ENCODE measurements at places on chromosomes 1 and 21.

DNA sequence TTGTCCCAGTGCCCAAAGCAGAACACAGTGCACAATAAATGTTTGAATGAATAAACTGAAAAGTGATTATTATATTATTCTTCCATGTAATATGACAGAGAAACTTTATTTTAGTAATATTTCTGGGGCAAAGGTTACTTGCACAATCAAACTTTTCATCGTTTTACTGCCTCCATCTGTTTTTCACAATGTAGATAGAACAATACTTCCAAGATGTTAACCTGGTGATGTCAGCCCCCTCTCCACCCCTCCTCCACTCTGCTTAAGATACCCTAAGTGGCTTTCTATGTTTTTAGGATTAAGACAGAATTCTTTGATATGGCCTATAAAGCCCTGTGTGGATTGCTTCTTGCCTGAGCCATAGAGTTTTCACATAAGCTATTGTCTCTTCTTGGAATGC, 13.8 kb upstream of the NTMT2 start:
- DNase-seq, result no peak

GRCh38 chr21:37223804-37224345, 43.3 kb downstream of the VPS26C start:
- no peak for DNase-seq

DNA sequence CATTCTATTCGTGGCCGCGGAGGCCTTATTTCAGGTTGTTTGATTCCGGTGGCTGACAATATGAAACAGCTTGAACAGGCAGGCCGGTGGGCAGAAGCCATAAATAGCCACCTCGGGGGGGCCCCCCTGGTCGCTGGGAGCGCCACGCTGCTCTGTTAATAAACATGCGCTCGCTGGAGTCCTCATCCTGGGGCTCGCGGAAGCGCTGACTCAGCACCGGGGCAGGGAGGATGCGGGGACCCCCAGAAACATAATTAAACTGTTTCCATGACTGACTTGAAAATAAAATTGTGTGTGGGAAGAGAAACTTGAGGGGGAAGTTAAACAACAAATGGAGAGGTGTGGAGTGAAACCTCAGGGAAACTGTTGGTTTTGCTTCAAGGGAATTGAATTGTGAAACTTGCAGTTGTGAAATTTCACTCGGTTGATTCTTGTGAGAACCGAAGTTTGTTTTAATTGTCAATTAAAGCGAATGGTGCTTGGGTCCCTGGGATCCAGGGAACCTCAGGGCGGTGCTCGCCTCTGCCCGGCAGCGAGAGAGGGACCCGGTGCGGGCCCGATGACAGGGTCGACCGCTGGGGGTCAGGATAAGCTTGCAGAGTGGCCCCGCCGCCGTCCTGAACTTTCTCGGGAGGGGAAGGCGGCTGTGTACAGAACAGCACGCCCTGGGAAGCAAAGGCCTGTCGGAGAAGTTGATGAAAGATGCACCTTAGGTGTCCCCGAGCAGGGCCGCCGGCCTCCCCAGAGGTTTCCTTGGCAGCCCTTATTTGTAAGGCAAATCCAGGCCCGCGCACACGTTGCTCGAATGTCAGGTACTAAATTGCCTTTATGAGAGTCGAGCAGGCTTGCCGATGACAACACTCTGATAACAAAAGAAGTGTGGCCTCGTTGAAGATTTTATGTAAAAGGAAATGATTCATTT, 176.9 kb upstream of the LMO4 start:
- peak; percentile 13 for DNase-seq

DNA sequence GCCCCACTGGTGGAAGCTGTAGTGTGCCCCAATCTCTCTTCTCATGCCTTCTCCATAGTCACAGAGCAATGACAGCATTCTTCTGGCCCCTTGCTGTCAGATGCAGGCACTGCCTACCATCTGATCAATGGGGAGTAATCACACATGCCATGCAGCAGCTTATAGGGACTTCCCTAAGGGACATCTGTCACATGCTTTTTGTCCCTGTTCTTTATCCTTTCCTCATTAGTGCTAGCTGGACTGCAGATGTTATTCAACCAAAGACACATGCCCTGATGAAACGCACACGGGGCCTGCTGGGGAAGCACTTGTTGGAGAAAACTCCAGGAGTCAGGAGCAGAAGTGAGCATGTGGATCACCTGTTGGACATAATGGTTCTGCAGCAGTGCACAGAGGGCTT, 108.7 kb downstream of the KCNJ15 start:
- no peak for DNase-seq

- peak; percentile 78 for DNase-seq
These were observed 105.9 kb upstream of the C21orf91 start for GRCh38 chr21:17925000-17925610.

DNA sequence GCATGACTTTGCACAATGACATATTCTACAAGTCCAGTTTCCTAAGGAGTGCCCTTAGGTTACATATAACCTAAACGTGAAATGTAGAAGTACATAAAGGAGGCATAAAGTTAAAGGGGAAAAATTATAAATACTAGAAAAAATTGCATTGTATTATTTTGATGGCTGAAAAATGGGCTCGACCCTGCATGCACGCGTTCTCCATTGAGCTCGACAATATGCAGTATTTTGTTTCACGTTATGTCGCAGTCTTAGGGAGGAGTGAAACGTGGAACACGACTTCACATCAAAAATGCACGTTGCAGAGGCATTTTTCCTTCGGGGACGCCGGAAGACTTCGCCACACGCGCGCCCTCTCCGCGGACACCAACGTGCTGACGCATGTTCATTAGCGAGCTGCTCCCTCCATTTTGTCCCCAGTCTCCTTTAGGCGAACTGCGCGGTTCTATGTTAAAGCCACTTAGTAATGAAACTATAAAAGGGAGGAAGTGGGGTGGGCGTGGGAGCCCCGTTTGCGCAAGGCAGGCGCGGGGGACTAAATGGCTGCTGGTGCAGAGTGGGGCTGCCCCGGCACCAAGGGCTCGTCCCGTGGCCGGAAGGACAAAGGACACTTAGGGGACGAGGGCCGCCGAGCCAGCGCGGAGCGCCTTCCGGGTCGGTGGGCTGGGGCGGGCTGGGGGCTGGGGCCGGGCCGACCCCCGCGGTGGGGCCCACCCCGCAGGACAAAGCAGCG, 749 bp upstream of the COX20 start:
- peak; percentile 93 for DNase-seq

- DNase-seq, result no peak
These were observed 268.1 kb downstream of the SEC16B start for GRCh38 chr1:177701654-177702353.

- DNase-seq, result no peak
These were observed 356 bp downstream of the TSPAN1 start for GRCh38 chr1:46175243-46175642.

GRCh38 chr1:236774926-236775325, 20.2 kb upstream of the MTR start:
- no peak for DNase-seq

GRCh38 chr1:9294910-9295636, 2.4 kb downstream of the SPSB1 start:
- peak; percentile 80 for DNase-seq

DNA sequence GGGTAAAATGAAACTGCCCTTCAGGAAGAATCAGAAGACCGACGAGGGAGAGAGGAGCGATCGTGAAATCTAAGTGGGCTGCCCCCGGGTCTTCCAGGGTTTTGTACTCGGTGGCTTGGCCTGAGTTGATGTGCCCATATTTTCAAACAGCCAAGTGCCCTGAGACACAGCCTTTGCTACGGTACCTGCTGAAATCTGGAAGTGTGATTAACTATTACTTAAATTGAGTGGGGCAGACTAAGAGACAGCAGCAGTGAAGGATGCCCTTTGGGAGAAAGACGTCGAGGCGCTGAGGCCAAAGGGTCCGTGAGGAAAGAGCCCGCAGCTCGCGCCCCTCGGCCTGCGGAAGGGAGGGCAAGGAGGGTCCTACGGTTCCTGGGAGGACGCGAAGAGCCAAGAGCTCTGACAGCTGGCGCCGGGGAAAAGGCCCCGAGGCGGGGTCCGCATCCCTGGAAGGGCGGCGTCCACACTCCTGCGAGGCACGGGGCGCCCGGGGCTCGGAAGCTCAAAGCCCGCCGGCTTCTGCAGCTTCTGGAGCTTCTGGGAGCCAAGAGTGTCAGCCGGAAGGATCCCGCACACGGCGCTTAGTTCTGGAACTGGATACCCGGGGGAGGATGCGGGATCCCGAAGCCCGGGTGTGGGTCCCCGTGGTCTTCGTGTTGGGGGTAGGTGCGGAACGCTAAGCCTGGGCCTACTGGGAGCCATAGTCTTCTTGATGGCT, 15.4 kb upstream of the RNU1-4 start:
- DNase-seq, result no peak

DNA sequence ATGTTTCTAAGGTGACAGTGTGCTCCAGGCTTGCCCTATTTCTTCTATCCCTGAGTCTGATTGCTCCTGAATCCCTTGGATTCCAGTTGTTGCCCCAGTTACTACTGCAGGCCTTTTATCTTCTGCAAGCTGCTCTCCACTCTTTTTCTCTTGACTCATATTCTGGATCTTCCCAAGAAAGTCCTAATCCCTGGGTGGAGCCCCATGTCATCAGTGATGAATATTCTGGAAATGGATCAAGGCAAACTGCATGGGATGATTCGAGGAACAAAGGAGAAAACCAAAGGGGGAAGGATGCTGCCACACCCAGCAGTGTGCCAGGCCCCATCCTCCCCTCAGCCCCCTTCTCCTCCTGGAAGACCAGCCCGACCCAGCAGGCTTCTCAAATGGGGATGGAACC, 63.3 kb upstream of the ATP2B4 start:
- DNase-seq, result no peak

DNA sequence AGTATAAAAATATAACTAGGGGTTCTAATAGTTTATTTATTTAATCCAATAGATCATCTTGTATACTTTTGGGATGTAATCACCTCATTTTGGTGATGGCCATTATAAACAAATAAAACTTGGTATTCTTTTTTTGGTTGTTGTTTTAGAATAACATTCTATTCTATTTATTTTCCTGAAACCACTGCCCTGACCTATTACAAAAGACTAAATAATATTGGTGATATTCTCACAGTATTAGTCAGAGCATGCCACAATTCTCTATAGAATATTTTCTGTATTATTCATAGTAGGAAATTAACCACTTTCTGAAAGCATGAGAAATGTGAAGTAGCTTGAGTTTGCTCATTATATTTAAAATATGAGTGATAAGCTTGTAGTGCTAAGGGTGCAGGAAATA, 54.1 kb upstream of the LRRC7 start:
- DNase-seq, result no peak

GRCh38 chr1:116401646-116402176, 28.7 kb downstream of the ATP1A1 start:
- DNase-seq, result no peak

GRCh38 chr1:171212607-171213351, 27.7 kb downstream of the FMO2 start:
- DNase-seq, result no peak

DNA sequence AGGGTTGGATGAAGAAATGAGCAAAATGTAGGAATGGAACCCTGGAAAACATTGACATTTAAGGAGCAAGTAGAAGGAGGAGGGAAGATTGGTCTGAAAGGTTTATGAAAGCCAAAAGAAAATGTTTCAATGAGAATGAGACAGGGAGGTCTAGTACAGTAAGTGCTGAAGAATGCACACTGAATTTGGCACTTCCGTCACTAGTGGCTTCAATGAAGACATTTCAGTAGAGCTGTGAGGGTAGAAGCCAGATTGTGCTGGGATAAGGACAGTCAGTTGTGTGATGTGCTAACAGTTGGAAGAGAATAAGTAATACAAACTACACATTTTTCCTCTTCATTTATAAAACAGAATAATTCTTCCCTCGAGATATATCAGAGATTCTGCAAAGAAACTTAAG, 17.1 kb downstream of the THEM4 start:
- DNase-seq, result no peak

DNA sequence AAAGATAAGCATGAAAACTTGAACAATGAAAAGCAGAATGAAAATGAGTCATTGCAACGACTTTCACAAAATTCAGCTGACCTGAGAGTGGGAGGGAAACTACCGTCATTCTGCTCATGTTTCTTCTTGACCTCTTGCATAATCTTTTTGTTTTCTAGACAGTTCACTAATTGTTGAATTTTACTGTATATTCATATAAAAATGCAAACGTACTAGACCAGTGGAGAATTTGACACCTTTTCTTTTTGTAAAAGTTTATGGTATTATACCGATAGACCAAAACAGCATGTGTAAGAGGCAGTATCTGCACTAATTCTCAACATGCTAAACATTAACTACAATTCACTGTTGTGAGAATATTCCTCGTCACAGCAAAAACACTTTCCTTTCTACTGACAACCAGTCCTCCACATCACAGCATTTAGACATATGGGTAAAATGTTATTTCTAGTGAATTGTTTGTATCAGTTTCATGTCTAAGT, 137.8 kb downstream of the GREM2 start:
- DNase-seq, result no peak

GRCh38 chr1:91511386-91511785, 10.7 kb downstream of the CDC7 start:
- DNase-seq, result peak; percentile 19

DNA sequence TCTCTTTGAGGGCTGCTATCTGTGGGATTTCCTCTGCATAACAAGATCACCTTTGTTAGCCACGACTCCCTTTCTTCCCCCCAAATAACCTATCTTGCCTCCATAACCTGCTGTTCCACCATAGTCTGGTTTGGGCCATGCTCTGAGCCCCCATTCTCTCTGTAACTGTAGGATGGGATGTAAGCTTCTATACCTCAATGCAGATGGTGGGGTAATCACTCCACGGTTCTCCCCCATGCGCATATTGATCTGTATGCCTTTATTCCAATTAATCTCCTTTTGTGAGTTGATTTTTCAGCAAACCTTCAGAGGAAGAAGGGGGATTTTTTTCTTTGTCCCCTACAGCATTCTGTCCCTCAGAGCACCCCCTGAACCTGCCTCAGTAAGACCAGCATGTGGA, 170.1 kb upstream of the IRF2BP2 start:
- no peak for DNase-seq

DNA sequence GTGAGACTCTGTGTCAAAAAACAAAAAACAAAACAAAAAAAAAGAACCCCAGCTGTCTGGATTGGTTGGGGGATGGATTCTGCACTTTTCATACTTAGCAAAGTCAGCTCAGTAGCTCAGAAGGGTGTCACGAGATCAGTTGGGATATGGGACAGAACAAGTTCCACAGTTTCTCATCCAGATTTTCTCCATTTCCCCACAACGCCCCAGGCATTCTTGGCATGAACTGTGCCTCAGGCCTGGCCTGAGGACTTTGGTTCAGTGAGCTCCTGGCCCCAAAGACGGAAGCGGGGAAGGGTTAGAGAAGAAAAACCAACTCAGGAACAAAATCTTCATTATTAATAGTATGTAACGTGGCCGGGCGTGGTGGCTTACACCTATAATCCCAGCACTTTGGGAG, 1.9 kb downstream of the AKR7A2 start:
- no peak for DNase-seq

GRCh38 chr1:226625832-226626576, 77.4 kb downstream of the STUM start:
- no peak for DNase-seq

GRCh38 chr1:185434721-185435120, 117.7 kb upstream of the IVNS1ABP start:
- no peak for DNase-seq

GRCh38 chr1:248857749-248858095, 1.2 kb downstream of the ZNF692 start:
- no peak for DNase-seq

GRCh38 chr1:187718527-187718926, 889.8 kb downstream of the PLA2G4A start:
- no peak for DNase-seq

Measured in RPMI8226 (cell line).